ENCODE measurements at places on chromosomes 4 and X.

DNA sequence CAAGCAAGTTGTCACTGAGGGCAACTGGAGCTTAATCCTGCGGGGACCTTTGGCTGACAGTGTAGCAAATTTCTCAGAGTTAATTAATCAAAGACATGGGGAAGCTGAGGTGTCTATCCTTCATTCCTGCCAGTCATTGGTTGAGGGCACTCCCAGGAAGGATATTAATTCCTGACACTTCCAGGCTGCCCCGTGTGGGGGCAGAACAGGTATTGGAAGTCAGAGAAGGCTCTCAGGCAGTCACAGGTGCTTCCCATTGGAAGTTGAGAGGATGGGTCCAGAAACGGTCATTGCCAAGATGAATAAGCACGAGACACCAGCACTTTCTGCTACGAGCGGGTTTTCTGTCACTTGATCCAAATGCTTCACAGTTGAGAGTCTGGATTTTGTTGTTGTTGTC, 29.1 kb upstream of the CD38 start:
- peak; percentile 8 for DNase-seq

DNA sequence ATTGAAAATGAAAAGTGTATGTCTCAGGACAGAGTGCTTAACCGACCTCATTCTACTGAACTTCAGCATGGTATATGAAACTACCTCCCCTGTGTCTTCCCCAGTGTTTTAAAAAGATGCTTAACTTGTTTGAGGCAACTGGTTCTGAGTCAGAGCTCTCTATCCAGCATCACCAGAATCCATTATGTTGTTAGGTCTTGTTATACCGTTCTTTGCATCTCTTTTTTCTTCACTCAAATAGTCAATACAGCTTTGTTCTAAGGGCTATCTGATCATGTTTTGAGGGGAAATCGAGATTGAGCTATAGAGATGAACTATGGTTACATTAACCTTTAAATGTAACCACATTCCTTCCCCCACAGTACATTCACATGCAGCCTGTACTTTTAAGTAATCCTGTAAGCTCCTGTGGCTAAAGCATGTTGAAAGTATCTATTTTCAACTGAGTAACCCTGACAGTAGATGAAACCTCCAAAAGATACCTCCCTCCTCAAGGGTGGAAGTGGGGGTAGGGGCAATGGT, 514.4 kb downstream of the RPA4 start:
- DNase-seq = no peak

- no peak for DNase-seq
Observed at GRCh38 chrX:32524385-32524784, 687.0 kb downstream of the DMD start.

- no peak for DNase-seq
Observed at GRCh38 chr4:143726714-143727113, 26.2 kb upstream of the FREM3 start.

- no peak for DNase-seq
Observed at GRCh38 chrX:132769609-132770008, 188.8 kb downstream of the HS6ST2 start.
